ENCODE measurements at places on chromosomes 2 and 18. TPM values are rescaled to one million over a fixed set of nuclear protein-coding genes. Genes with fewer than 3 reads are reported as not detected.

Gene WNT6
- total RNA-seq, result 2.4 TPM

Gene DSEL
- 2.2 TPM for total RNA-seq

Gene OTOS
- not detected for total RNA-seq

Gene TPRKB
- 36.4 TPM for total RNA-seq

Gene ACMSD
- total RNA-seq, result not detected

Gene TBR1
- total RNA-seq, result not detected

Gene SRD5A2
- total RNA-seq, result not detected

Gene VWC2L
- not detected for total RNA-seq

Gene SLC40A1
- total RNA-seq, result 57.5 TPM

Gene UGT1A4
- total RNA-seq, result not detected

Gene CDKL4
- 0.59 TPM for total RNA-seq

Gene MPP4
- not detected for total RNA-seq

Gene BUB1
- total RNA-seq, result 0.82 TPM

Gene MXD1
- total RNA-seq, result 5.0 TPM

Gene DAW1
- not detected for total RNA-seq

Gene SCG2
- total RNA-seq, result not detected

Gene IL36G
- total RNA-seq, result not detected

Gene NTSR2
- not detected for total RNA-seq

All from left ventricle myocardium superior (tissue), 1 donor.